ENCODE measurements at places on chromosomes 5 and 9.

DNA sequence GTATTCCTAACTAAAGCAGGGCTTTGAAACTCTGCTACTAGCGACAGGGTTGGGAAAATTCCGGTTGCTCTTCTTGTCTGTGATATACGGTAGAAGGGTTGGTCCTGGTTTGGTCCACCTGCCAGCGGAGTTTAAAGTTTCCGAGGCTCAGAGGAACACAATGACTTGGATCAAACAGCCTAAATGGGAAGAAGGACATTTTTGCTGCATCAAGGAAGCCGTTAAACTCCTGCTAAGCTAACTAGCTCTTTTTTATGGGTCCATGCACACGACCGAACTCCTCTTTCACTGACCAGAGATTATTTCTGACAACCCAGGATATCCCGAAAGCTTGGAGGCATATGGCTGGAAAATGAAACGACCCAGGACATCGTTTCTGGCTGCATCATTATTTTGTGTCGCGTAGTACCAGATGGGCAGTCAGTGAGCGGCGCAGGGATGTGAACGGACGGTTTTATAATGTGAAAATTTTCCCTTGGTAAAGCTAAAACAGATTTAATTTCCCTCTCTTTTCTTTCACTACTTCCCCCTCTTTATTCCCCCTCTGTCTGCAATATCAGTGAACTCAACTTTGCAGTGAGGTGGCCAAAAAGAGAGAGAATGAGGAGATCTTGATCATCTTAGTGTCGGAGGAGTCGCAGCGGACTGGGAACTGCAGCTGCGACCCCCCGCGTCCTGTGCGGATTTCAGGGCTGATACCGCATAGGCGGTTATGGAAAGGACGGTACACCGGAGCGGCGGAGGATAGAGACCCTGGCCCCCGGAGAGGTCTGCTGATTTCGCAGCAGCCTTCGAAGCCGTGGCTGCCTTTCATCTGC, at the start of gene LURAP1L:
Gene LURAP1L, plus strand, starts transcription at position 160 of the 818 bp plus-strand sequence. CDS start 696 bp downstream, outside the sequence.
- no peak for DNase-seq

- no peak for DNase-seq
These were observed 8.0 kb downstream of the ARL10 start for GRCh38 chr5:176373100-176373818.

GRCh38 chr9:38082446-38083287, 13.6 kb upstream of the SHB start:
- DNase-seq: no peak

GRCh38 chr5:149157330-149157729, 16.0 kb downstream of the ABLIM3 start:
- no peak for DNase-seq

DNA sequence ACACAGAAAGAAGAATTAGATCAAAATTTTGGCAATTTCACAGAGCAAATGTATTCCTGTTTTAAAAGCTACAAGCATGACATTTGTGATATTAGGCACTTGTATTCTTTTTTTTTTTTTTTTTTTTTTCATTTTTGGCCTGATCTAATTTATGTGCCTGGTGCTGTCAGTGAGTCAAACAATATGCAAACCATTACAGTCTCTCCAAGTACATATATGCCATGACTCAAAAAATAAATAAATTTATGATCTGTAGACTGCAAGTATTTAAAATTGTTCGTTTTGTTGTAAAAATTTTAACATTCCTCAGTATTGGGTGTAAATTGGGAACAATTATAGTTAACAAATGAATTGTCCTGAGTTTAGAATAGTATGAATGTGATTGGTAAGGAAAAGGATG, 51.4 kb downstream of the CDH9 start:
- no peak for DNase-seq

- DNase-seq: peak; percentile 53
These were observed at the start of gene RORB for GRCh38 chr9:74496819-74497747. Gene RORB (plus strand): TSS chr9:74497335. CDS start chr9:74497977, 642 bp downstream.

DNA sequence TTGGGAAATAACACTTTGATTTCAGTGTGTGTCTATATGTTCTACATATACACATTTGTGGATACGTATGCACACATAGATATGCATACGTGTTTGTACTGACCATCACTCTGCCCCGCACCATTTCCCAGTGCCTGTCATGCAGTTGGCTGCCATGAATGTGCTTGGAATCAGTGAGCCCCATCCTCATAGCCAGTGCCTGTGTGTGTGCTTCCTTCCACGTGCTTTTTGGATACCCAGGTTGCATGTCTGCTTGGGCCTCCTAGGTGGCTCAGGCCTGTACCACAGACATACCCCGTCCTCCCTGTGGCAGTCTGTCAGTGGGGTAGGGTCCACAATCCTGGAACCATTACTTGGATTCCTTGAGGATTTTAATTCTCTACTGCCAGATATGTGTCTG, 243.6 kb downstream of the FANCC start:
- DNase-seq: no peak

DNA sequence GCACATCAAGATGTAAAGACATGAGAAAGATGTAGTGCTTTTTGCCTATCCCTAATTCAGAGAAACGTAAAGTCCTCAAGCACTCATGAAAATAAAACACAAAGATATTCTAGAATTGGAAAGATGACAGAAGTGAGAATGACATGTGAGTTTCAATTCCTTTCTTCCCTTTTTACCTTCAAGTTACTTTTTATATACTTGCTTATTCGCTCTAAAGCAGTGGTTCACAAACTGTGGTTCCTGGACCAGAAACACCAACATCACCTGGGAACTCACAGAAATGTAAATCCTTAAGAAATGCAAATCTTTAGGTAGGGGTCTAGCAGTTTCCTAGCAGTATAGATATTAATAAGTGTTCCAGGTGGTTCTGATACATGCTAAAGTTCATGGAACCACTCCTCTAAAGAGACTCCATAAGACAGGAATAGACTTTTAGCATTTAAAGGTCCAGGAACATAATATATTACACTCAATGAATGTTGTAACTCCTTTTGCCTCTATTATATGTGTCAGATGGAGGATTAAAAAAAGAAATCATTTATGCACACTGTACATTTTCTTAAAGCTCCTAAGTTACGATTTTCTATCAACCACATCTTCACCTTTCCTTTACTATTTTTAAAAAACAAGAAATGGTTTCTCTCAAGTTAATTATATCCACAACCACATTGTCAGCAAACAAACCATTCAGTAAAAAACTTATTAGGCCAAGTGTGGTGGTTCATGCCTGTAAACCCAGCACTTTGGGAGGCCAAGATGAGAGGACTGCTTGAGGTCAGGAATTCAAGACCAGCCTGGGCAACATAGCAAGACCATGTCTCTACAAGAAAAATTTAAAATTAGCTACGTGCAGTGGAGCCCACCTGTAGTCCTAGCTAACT, 39.9 kb downstream of the ERP44 start:
- DNase-seq: no peak

GRCh38 chr9:108552459-108553040, 303.2 kb downstream of the ACTL7B start:
- DNase-seq: no peak

DNA sequence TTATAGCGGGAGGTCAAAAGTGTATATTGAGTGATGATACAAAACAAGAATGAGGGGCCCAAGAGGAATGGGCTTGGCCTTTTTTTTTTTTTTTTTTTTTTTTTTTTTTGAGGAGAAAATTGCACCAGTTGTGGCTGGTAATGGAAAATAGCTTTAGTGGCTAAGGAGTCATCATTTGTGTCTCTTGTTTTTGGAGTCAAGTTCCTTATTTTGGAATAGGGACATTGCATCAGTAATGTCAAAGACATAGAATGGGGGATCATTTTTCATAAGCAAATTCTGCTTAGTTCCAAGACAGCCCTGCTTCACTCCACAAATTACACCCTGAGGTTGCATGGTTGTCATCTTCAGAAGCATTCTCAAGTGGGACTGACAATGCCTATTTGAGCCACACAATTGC, 137.4 kb downstream of the STK32A start:
- no peak for DNase-seq

GRCh38 chr9:132556235-132556634, 26.2 kb upstream of the BARHL1 start:
- no peak for DNase-seq

DNA sequence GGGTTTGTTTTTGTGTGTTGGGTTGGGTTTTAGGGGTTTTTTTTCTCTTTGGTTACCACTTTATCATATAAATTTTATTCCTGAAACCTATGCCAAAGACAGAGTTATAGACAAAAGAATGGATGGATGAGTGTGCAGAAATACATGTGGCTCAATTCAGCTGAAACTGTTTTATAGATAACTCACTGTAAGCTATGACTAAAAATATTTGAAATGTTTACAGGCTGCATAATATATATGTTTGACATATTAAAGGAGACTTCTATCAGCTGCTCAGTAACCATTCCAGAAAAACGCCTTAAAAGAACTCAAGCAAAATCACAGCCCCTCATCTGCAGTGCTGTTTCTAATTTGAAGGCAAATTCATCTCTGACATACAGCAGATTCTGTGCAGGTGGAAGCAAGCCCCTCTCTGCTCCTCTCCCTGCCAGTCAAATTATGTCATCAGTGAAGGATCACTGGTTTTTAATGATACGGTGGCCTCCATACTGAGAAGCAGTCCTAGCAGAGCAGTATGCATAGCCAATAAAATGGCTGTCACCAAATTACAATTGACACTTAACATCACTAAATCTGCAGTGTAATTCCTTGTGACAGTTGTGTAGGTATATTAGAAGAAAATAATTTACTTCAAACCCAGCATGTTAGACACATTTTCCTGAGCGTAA, 301.6 kb downstream of the NR2F1-AS1 start:
- no peak for DNase-seq

GRCh38 chr5:111935835-111936234, 178.8 kb upstream of the NREP start:
- DNase-seq: no peak

DNA sequence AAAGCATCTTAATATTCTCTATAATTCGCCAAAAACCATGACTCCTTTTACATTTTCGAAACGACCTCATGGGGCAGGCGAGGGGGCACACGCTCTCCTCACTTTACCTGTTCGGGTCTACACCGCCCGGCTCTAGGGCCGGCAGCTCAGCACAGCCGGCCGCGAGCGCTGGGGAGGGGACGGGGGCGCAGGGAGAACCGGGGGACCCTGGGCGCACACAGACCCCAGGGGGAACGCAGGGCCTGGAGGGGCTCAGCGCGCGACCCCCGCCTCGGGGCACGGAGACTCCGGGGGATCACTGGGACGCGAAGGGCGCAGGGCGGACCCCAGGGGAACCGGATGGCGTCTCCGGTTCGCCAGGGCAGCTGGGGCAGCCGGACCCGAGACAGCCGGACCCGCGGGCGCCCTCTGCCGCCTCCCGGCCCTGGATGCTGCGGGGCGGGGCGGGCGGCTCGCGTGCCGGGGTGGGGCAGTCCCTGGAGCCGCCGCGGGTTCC, at the start of gene AHRR:
Gene AHRR, plus strand, starts transcription at position 485 of the 496 bp plus-strand sequence. CDS start 22,189 bp downstream, outside the sequence.
- DNase-seq: peak; percentile 68

DNA sequence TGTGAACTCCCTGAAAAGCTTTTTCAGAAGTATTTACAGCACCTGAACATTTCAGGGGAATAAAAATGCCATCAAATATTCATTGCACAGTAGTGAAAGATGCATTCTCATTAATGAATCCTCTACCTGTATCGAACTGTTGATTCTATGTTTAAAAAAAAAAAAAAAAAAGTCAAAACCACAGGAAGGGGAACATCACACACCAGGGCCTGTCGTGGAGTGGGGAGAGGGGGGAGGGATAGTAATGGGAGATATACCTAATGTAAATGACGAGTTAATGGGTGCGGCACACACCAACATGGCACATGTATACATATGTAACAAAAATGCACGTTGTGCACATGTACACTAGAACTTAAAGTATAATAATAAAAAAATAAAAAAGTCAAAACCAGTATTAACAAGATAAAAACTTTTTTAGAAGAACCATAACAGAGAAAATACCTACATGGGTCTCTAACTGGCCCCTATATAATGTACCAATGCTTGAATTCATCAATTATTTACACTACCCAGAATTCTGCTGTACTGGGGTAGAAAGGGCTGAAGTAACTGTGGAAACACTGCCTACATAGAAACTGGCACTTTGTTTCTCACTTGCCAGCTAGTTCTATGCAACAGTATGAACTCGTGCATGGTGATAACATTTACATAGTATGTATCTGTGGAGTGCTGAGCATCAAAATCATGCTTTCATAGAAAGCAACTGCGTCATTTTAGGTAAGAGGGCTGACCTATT, 48.9 kb downstream of the GNAQ start:
- DNase-seq: no peak

DNA sequence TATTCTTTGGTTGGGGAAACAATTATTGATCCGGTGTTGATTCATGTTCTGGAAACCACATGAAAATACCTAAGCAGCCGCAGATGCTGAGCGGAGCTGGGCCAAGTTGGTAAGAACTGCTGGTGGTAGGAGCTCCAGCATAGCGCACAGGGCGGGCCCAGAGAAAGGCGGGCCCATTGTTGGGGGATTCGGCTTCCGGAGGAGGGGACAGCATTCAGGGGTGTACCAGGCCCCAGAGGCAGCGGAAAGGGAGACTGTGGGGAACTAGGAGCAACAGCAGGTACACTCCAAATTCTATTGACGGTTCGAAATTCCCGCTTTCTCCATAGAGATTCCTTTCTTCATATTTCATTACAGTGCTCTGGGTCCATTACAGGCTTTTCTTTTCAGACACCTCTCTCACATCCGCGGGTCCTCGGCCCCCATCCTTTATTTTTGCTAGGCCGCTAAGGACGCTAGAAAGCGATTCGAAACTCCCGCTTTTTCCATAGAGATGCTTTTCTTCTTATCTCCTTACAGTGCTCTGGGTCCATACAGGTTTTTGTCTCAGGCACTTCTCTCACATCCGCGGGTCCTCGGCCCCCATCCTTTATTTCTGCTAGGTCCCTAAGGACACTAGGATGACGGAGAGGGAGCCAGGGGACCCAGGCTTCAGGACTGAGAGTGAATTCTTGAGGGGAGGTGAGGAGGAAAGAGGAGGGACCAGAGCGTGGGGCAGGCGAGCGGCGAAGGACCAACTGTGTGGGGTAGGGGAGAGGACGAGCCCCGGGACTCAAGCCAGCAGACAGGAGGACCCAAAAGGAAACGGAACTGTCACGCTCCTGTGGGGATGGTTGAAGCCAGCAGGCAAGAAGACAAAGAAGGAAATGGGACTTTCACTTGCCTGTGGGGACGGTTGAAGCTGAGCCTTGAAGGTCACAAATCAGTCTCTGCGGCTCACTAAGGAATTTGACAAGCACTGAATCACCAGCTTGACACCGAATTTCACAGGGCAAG, at the start of gene CCDC152:
Gene CCDC152, plus strand, starts transcription at position 213 of the 996 bp plus-strand sequence. CDS start 2,304 bp downstream, outside the sequence.
- DNase-seq: peak; percentile 58

- DNase-seq: no peak
These were observed 225.9 kb upstream of the PCSK5 start for GRCh38 chr9:75664597-75664996.

DNA sequence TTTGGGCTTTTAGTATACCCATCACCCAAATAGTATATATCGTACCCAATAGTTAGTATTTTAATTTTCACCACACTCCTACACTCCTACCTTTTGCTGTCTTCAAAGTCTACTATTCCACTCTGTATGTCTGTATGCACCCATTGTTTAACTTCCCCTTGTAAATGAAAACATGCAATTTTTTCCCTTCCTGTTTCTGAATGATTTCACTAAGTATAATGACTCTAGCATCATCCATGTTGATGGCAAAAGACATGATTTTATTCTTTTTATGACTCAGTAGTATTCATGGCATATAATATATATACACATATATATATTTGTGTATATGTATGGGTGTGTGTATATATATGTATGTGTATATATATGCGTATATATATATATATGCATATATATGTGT, 63.1 kb upstream of the FAM174A start:
- DNase-seq: no peak
